ENCODE measurements at places on chromosomes 1 and 21.

DNA sequence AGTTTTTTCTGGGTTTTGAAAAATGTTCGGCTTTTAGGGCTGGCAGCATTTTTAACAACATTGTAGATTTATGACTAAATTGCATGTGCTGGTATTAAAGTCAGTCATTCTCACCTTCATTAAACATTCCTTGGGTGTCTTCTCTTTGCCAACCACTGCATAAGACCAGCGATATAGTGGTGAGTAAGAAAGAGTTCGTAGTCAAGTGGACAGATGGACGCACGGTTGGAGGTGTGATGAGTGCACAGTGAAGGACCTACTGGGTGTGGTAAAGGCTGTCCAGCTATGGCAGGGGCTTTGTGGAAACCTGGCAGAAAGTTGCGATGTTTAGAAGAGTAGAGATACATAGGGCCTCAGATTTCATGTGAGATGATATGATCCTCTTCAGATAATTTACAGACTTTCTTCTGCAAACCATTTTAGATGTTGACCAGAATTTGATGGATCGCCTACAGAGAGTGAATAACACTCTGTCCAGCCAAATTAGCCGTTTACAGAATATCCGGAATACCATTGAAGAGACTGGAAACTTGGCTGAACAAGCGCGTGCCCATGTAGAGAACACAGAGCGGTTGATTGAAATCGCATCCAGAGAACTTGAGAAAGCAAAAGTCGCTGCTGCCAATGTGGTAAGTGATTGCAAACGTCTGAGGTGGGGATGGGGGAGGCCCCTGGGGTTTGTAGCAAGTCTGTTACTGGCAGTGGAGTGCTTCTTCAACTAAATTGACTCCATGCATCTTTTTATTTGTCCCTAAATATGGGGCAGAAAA is 56.0 kb upstream of the LAMC2 start:
- no peak for DNase-seq

DNA sequence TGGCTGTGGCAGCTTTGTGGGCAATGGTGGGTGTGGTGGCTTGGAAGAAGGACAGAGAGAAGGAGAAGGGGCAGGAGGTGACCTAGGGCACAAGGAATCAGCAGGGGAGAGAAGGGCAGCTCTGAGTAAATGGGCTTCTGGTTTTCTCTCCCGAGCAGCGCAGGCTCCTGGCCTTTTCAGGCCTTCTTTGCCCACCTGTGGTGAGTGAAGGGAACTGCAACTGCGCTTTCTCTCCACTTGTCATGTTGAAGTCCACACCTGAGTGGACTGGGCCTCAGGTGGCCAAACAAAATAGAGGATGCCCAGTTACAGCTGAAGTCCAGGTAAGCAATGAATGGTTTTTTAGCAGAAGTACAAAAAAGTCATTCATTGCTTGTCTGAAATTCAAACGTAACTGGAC is 29.4 kb upstream of the KCNA10 start:
- no peak for DNase-seq

- peak; percentile 17 for DNase-seq
Measured at GRCh38 chr1:234331507-234331906, 41.7 kb upstream of the COA6 start.

DNA sequence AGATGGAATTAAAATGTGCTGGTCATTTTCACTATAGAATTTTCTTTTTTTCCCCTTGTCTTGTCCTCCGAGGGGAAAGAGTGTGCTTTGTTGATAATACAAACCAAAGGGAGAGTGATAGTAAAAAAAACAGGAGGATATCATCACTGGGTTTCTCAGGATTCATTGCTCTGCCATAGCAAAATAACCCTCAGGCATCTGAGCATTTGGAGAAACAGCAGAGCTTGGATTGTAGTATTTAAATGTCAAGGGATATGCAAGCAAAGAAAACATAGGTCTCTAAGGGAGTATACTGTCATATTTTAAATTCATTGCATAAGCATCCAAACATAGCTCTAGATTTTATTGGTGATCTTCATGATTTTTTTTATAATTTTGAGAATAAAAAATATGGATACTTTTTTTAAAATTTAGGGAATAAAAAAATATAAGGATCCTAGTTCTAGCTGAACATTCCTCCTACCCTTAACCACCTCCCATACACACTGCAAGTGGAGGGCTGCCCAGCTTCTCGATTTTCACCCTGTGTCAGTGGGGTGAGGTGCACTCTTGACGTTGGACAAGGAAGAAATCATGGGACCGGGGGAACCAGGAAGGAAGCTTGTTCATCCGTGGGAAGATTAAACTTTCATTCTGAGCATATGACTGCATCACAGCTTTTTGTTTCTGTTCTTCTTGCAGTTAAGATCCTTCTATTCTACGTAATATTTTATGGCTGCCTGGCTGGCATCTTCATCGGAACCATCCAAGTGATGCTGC is 4.4 kb downstream of the ATP1B1 start:
- no peak for DNase-seq

DNA sequence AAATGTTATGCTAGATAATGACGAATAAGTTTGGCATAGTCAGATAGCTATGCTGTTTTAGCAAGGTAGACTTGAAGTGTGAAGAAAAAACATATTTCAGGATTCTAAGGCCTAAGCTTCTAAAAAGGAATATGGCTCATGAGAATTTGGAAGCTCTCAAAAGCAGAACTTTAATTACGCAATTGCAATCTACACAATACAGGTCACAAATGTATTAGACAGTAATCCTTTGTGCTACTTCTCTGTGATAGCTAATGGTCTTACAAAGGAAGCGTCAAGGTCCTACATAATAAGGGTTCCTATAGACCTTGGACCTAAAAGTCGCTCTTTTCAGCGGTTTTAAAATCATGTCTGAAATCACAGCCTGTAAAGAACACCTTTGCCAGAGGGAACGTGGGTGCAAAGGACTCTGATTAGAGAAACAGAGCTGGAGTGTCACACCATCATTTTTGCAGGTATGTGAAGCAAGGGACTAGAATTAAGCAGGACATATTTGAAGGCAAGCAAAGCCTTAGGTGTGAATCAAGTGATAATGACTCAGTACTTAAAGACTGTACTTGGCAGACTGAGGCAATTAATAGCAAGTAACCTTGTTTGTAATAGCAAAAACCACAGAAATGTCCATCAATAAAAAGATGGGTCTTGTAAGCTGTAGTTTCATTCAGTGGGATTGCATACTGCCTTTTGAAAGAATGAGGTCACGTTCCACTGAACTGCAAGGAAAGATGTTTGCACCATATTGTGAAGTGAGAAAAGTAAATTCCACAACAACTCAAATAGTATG is 420.2 kb downstream of the KCTD3 start:
- no peak for DNase-seq

GRCh38 chr1:244065063-244065793 is 14.1 kb downstream of the ZBTB18 start:
- no peak for DNase-seq

DNA sequence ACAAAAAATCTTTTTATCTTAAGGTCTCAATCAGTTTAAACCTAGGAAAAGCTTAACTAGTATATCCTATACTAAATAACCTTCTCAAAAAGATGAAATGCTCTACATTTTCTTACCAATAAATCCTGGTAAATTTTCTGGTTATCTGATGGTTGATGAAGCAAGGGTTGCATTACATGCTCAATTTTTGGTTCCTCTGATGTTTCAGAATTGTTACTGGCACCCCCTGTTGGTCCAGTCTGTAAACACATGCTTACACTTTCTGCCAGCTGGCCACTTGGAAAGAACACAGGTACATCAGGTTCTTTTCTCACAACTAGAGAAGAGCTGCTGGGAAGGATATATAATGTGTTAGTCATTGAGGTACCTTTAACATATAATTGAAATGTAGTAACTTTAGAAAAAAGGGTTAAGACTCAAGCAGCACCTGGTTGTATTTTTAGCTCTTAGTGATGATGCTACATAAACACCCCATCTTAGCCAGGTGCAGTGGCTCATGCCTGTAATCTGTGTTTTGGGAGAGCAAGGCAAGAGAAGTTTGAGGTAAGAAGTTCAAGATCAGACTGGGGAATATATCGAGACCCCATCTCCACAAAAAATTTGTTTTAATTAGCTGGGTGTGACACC is 30.9 kb upstream of the TAL1 start:
- peak; percentile 24 for DNase-seq

DNA sequence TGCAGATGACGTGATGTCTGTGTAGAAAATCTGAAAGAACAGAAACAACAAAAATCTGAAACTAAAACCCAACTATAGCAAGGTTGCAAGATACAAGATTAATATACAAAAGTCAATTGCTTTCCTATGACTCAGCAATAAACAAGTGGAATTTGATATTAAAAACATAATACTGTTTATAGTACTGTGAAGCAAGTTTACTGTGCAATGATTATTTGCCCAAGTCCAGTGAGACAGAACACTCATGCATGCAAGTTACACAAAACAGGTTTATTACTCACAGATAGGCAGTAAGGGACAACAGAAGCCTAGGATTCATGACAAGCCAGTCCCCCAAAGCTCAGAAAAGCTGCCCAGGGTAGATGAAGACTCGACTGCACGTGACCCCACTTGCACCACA is 62.4 kb upstream of the RAB4A start:
- peak; percentile 24 for DNase-seq
